CD14-positive monocyte (primary cell): ENCODE measurements at places on chromosomes 1 and 21. TPM values are rescaled to one million over a fixed set of nuclear protein-coding genes. Genes with fewer than 3 reads are reported as not detected.

Gene NLRP3
- polyA plus RNA-seq = 61.9 TPM

Gene FAM43B
- not detected for polyA plus RNA-seq

Gene HMCN1
- polyA plus RNA-seq = not detected

Gene SPRR5
- not detected for polyA plus RNA-seq

DNA sequence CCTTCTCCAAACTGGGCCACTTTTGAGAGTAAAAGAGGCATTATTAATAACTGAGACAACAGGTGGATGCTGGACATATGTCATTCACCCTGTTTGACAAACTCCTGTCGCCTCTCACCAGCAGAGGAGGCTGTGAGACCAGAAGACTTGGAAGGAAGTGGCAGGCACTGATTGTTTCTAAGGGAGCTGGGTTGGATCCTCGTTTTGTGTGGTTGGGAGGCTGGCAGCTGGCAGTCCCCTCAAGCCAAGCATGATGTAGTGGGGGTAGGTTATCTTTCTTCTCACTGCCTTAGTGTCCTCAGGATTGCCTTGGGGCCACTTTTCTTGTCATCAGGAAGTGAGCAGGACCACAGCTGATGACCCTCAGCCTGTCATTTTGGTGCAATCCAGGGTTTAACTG, 86.5 kb upstream of the KCNJ15 start:
- no peak overlapping the region for H3K27ac ChIP-seq
- no peak overlapping the region for H3K4me3 ChIP-seq
- peak; percentile 67 for DNase-seq
- H3K4me1 ChIP-seq = no peaks in the 10 kb centered on the region
- H3K36me3 ChIP-seq = no peaks in the 10 kb centered on the region

DNA sequence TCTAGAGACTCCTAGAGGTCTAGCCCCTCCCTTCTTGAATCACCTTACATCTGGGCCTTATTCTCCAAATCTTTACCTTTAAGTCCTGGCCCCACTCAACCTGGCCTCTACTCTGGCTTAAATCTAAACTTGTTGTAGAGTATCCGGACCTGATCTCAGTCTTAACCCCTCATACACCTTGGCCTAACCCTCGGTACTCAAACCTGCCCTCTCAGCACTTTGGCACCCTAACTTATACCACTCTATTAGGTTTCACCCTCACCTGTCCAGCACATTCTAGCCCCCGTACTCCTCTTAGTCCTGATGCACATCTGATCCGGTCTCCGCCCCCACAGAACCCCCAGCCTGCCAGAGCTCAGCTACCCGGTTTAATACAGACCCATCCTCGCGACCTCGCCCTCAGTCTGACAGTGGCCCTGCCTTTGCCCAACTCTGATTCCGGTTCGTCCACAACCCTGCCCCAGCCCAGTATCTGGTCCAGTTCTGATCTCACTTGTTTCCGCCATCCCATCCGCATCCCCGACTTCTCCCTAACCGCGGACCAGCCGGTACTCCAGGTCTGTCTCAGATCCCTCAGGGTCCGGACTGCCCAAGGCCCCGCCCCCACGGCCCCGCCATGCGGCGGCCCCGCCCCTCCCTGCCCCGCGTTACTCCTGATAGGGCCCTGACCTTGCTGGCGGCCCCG, 1.5 kb downstream of the TRIM62 start:
- H3K4me1 ChIP-seq = peaks cover 23% of the 10 kb centered on the region
- DNase-seq = peak; percentile 82
- H3K27me3 ChIP-seq = peaks cover 9% of the 10 kb centered on the region

DNA sequence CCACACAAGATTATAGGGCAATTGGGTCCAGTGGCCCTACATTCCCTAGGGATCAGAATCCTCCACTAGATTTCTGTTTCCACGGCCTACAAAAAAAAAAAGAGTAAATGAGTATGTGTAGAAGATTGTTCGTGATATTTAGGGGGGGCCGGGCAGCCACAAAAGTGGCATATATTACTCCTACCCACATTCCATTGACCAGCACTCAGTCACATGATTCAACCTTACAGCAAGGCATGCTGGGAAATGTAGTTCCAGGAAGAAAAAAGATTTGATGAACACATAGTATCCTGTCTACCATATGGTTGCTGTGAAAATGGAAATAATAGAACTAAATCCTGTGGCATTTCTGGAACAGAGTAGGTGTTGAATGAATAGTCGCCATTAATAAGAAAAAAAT, 43.4 kb upstream of the GJB5 start:
- H3K36me3 ChIP-seq = no peaks in the 10 kb centered on the region
- no peaks in the 10 kb centered on the region for H3K27me3 ChIP-seq
- H3K27ac ChIP-seq = no peak overlapping the region
- no peaks in the 10 kb centered on the region for H3K4me1 ChIP-seq
- H3K4me3 ChIP-seq = no peak overlapping the region

DNA sequence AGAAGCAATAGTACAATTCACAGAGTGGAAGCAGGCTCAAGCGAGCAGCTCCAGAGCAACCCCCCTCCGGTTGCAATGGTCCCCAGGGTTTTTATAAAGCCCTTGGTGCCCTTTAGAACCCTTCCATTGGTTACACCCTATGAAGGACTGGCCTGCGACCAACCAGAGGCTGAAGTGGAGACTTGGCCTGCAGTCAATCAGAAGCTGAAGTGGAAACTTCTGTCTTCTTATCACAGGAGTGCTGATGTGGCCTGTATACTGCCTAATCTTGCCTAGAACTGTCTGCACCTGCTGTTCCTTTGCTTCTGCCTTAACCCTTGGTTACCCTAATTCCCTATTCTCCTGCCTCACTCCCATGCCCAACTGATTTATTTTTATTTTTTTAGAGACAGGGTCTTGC, 15.4 kb upstream of the FRRS1 start:
- H3K36me3 ChIP-seq = no peaks in the 10 kb centered on the region
- no peak overlapping the region for H3K27ac ChIP-seq
- no peak overlapping the region for H3K4me3 ChIP-seq
- H3K4me1 ChIP-seq = no peaks in the 10 kb centered on the region
- peaks cover 3% of the 10 kb centered on the region for H3K27me3 ChIP-seq
- no peak for DNase-seq

GRCh38 chr1:109864930-109865612, 45.6 kb upstream of the CSF1 start:
- no peaks in the 10 kb centered on the region for H3K27me3 ChIP-seq
- no peaks in the 10 kb centered on the region for H3K36me3 ChIP-seq
- H3K27ac ChIP-seq = no peak overlapping the region
- DNase-seq = no peak

DNA sequence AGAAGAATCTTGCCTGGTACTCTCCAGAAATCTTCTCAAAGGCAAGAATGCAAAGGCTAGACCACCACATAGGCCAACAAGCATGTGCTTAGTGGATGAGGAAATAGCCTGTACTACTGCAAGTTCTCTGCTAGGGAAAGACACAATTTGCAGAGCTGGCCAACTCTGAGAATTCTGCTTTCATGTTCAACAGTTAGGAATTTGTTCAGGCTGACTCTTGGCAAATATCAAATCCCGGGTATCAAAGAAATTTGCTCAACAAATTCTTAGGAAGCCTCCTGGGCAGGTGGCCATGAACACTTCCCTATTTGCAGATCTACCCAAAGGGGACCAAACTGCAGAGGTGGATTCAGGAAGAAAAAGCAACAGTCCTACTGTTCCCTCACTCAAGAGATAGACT, 15.0 kb upstream of the H3-3A start:
- H3K27ac ChIP-seq = no peak overlapping the region
- H3K36me3 ChIP-seq = no peaks in the 10 kb centered on the region
- peaks cover 48% of the 10 kb centered on the region for H3K4me1 ChIP-seq
- H3K4me3 ChIP-seq = no peak overlapping the region

DNA sequence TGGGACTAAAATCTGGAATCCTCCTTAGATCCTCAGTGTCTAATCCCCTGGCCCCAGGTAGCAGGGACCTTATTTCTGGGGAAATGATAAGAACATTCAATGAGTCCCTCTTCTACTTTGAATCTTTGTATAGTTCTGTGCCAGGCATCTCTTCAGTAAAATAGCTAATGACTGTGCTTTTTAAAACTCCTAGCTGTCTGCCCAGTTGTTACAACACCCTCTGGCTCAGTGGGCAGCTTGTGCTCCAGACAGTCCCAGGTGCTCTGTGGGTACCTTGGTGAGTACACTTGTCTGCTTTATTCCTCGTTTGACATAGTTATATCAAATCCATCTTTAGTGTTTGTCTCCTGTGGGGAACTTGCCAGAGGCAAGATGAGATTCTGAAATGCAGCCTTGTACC, 18.0 kb downstream of the TGFB2 start:
- H3K27me3 ChIP-seq = peaks cover 2% of the 10 kb centered on the region
- no peak overlapping the region for H3K27ac ChIP-seq
- H3K4me1 ChIP-seq = no peaks in the 10 kb centered on the region
- H3K4me3 ChIP-seq = no peak overlapping the region
- H3K36me3 ChIP-seq = no peaks in the 10 kb centered on the region

- H3K27ac ChIP-seq = peak overlapping the region; percentile 40
- H3K4me3 ChIP-seq = no peak overlapping the region
- peaks cover 73% of the 10 kb centered on the region for H3K36me3 ChIP-seq
- peaks cover 2% of the 10 kb centered on the region for H3K4me1 ChIP-seq
- no peak for DNase-seq
These were observed 4.5 kb downstream of the CCDC17 start for GRCh38 chr1:45619149-45619921.

- H3K27ac ChIP-seq = no peak overlapping the region
- H3K27me3 ChIP-seq = no peaks in the 10 kb centered on the region
- no peaks in the 10 kb centered on the region for H3K36me3 ChIP-seq
- no peak overlapping the region for H3K4me3 ChIP-seq
These were observed 249.7 kb downstream of the RHOU start for GRCh38 chr1:228984646-228985631.

GRCh38 chr1:85240174-85240601, 19.3 kb downstream of the C1orf52 start:
- no peaks in the 10 kb centered on the region for H3K27me3 ChIP-seq
- no peak for DNase-seq
- no peak overlapping the region for H3K4me3 ChIP-seq
- H3K36me3 ChIP-seq = no peaks in the 10 kb centered on the region
- no peak overlapping the region for H3K27ac ChIP-seq
- H3K4me1 ChIP-seq = no peaks in the 10 kb centered on the region

DNA sequence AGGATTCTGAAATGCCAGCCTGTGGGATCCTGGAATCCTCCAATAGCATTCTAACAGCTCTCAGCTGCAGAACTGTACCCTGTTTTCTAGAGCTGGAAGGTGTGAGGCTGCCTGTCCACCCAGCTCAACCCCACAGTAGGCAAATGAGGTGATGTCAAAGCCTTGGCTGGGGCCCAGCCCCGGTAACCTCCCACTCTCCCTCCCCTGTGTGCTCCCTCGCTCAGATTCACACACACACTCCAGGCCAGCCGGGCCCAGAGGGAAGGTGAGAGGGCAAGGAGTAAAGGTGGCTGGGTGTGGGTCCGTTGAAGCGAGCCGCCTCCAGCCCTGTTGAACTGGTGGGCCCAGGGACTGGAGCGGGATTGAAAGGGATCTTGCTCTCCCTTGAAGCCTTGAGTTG, at the start of gene BSND:
Gene BSND, plus strand, starts transcription at position 257 of the 400 bp plus-strand sequence. CDS start 254 bp downstream, outside the sequence.
- H3K4me1 ChIP-seq = peaks cover 9% of the 10 kb centered on the region
- H3K27ac ChIP-seq = no peak within 1 kb of the TSS
- no peaks in the 10 kb centered on the region for H3K36me3 ChIP-seq
- H3K27me3 ChIP-seq = peaks cover 43% of the 10 kb centered on the region

DNA sequence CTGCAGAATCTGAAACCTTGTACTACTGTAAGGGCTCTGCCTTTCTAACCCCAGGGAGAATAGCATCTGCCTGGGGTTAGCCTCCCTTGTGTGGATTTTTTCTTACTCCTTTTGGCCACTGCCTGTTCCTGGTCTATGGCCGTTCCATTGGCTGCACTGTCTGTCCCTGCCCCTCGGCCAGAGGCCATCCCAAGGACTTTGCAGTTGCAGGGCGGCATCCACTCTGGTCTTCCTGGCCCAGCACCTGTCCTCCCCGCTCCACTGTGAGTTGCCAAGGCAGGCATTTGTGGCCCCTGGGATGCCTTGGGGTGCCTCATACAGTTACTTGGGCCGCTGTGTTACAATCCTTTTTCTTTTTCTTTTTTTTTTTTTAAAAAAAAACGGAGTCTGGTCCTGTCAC, 45.8 kb downstream of the PDE9A start:
- no peaks in the 10 kb centered on the region for H3K4me1 ChIP-seq
- no peak for DNase-seq
- no peaks in the 10 kb centered on the region for H3K36me3 ChIP-seq
- H3K27ac ChIP-seq = no peak overlapping the region
- H3K4me3 ChIP-seq = no peak overlapping the region
- no peaks in the 10 kb centered on the region for H3K27me3 ChIP-seq

- H3K27ac ChIP-seq = no peak overlapping the region
- no peaks in the 10 kb centered on the region for H3K27me3 ChIP-seq
- H3K36me3 ChIP-seq = no peaks in the 10 kb centered on the region
- no peak for DNase-seq
These were observed 66.1 kb downstream of the NCAM2 start for GRCh38 chr21:21064353-21064752.

DNA sequence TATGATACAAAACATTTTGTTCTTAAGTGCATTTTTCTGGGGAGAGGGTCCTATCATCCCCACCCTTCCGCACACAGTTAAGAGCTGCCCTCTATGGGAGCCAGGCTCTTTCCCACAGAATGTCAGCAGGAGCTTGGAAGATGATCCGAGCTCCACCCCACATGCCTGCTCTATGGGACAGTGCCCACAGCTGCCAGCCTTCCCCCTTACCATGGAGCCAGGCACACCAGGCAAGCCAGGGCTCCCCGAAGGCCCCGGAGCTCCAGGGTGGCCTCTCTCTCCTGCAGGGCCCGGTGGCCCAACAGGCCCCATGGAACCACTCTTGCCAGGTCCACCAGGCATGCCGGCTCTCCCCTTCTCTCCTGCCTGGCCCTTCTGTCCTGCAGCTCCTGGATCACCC, 10.4 kb upstream of the PEF1 start:
- no peaks in the 10 kb centered on the region for H3K36me3 ChIP-seq
- no peaks in the 10 kb centered on the region for H3K27me3 ChIP-seq
- peaks cover 23% of the 10 kb centered on the region for H3K4me1 ChIP-seq
- no peak for DNase-seq
- no peak overlapping the region for H3K4me3 ChIP-seq

- H3K27ac ChIP-seq = no peak overlapping the region
- no peak for DNase-seq
- H3K4me1 ChIP-seq = no peaks in the 10 kb centered on the region
- H3K4me3 ChIP-seq = no peak overlapping the region
- H3K36me3 ChIP-seq = no peaks in the 10 kb centered on the region
These were observed 61.1 kb downstream of the PTPRU start for GRCh38 chr1:29297450-29297849.

GRCh38 chr1:165355977-165356811, at the start of gene LMX1A:
TSS of gene LMX1A (minus strand) at chr1:165356715. CDS start at chr1:165355559, 1,156 bp downstream.
- H3K27ac ChIP-seq = no peak within 1 kb of the TSS
- no peaks in the 10 kb centered on the region for H3K4me1 ChIP-seq
- H3K4me3 ChIP-seq = no peak within 1 kb of the TSS
- peaks cover 73% of the 10 kb centered on the region for H3K27me3 ChIP-seq
